ENCODE measurements at places on chromosomes 6 and 20.

DNA sequence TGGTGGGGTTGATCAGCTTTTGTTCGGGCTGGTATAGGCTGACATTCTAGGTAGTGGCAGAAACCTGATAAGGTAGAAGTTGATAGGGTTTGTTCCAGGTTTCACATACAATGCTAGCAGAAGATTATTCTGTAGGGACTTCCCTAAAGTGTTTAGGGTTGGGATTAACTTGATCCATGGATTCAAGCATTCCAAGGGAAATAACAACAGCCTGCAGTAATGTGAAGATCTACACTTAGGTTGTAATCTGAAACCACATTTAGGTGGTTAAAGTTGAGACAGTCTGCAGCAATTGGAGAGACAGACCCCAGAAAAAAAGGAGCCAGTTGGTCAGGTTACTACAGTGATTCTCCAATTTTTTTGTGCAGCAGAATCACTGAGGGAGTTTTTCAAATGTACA, 56.1 kb downstream of the GJA1 start:
- DNase-seq: no peak

DNA sequence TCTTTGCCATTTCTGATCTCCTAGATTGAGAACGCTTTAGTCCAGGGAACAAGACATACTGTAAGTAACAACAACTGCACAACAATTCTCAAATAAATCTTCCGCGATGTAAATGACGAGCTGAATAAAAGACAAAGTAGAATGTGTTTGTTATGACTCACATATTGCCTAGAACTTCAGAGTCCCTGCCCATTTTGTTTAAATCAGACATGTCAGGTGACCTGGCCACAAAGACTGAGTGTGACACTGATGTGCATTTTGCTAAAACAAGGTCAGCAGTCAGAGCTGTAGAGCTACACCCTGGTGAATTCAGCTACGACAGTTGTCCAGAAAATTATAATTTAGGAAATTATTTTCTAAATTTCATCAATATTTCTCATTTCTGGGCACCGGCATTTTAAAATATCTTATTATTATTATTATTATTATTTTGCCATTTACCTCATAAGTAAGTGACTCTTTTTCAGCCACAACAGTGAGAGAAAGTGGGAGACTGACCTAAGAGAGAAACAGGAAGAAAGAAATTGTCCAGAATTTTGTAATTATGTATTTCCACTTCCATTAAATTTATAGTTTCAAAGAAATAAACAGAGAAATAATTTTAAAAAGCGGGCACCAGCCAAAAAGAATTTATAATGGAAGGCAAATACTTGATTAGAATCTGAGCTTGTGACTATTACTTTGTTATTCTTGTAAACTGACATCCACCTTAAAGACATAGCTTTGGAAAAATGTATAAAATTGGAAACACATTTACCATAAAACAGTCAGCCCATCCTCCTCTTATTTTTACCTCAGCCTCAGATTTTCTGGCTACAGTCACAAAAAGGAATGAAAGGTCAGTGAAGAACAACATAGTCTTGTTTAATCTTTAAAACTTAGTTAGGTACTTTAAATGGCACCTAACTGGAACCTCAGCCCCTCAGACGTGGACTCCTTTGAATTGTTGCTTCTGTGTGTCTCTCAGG, 157.0 kb upstream of the CITED2 start:
- DNase-seq: no peak

DNA sequence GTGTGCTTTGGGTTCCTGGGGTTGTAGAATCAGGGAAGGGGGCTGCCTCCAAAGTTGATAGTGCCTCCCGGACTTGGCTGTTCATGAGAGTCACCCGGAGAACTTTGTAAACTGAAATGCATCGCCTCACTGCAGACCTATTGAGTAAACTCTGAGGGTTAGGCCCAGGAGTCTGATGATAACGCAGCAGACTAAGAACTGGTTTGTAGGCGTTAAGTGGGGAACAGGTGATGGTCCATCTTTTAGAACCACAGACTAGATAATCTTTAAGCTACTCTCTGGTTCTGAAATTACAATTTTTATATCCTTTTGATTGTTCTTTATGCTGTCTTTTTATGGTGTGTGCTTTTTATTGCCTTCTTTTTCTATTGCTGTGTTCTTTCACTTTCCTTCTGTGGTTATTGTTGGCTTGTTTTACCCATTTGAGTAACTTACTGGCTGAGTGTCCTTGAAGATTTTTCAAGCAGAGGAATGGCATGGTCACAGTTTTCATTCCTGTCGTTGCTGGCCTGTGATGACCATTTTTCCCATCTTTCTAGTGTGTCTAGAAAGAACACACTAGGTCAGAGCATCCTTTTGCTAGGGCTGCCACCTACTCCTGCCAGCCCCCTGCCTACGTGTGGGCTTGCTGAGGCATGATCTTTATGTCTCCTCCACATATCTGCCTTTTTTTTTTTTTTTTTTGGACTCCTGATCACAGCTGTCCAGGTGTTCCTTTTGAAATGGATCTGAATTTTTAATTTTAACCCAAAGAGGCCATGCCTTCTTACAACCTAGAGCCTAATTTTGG, 30.9 kb downstream of the LRRC1 start:
- no peak for DNase-seq

DNA sequence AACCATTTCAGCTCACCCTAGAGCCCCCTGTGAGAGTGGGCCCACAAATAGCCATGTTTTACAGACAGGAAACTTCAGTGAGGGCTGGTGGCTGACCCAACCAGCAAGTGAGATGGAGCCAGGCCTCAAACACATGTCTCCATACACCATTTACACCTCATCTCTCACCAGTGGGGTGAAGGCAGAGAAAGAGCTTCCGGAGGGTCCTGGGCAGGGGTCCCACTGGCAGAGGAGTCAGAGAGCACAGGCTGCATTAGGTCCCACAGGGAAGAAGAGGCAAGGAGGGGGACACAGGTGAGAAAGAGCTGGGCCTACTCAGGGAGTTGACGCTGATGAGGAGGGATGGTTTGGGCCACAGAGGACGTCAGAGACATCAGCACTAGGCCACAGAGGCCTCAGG, 172.6 kb downstream of the VEGFA start:
- no peak for DNase-seq

DNA sequence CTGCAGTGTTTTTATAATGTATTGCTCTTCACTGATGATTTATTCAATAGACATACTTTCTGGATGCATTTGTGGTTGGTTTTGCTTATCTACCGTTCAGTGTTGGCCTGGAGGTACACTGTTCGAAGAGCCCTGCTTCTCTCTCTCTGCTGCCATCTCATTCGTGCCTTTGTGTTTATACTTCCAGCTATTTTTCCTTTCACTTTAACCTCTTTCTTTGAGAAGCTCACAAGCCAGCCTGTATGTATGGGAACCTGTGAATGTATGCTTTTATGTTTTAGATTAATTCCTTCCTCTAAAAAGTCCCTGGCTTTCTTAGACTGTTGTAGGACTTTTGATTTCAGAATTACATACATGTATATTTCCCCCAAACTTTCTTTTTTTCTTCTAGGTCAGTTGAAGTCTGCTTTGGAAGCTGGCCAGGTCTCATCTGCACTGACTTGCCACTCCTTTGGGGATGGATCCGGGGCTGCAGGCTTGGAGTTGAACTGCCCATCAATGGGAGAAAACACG, 83.0 kb downstream of the SCAND1 start:
- DNase-seq: peak; percentile 44

- no peak for DNase-seq
Measured at GRCh38 chr6:34412643-34413214, 13.1 kb downstream of the RPS10 start.

DNA sequence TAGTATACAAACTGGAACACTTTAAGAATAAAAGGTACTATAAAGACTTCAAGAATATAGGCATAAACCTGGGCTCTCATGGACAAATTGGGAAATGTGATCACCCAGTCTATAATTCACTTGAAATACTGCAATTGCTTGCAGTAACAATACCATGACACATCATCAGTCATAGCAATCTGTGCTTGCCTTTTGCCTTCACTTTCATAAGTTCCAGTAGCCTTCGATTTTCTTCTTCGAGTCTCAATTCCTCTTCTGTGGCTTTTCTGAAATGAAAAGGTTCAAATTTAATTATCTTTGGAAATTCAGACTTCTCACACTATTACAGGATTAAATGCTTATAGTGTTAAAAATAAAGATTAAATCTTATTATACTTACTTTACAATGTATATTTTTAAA, 96.3 kb upstream of the ZBTB24 start:
- no peak for DNase-seq

GRCh38 chr6:156513504-156513903, 263.7 kb upstream of the ARID1B start:
- no peak for DNase-seq

Data from prostate gland (tissue), 2 donors.